ENCODE measurements at places on chromosomes 5 and 9.

GRCh38 chr9:131545003-131545785, at the start of gene PRRT1B:
Gene PRRT1B (plus strand): TSS chr9:131545523. CDS start chr9:131545616, 93 bp downstream.
- DNase-seq, result no peak

GRCh38 chr5:66967102-66967501, 229.5 kb downstream of the CD180 start:
- no peak for DNase-seq

DNA sequence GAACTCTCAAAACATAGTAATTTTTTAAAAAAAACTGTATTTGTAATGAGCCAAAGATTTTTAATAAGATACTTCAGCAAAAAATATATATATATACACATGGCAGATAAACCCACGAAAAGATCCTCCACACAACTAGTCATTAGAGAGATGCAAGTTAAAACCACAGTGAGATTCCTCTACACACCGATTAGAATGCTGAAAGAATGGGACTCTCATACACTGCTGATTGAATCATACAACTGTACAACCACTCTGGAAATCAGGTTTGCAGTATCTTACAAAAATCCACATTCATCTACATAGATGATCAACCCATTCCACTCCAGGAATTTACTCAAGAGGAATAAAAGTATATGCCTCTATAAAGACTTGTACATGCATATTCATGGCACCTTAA, 43.7 kb downstream of the RASEF start:
- DNase-seq, result no peak

DNA sequence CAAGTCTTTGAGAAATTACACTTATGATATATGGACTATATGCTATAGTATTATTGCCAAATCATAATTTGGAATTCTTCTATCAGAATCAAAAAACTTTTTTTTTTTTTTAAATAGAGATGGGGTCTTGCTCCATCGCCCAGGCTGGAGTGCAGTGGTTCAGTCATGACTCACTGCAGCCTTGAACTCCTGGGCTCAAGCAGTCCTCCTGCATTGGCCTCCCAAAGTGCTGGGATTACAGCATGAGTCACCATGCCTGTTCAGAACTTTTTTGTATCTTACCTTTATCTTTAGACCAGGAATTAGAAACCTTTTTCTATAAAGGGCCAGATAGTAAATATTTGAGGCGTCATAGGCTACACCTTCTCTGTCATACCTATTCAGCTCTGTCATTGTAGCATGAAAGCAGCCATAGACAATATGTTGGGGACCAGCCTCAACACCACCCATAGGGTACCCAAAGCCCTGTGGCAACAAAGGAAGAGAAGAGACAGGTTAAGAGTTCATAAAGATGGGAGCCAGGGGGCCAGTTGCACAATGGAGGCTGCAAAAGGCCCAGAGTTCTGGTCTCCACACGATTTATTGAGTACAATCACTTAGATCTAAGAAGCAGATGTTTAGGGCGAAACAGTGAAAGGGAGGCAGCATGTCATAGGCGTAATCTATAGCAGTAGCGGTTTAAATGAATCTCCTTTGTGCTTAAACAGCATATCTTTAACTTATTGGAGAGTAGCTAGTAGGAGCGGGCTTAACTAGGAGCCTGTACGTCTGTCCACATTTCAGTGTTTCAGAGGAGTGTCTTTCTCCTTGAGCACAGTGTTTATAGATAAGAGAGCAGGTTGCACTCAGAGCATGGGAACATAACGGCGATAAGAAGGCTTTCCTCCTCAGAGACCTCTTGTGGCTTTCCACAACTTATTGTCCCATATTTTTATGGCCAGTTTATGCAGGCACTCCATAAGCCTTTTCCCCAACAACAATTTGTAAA, 12.5 kb downstream of the ECM2 start:
- DNase-seq, result no peak

DNA sequence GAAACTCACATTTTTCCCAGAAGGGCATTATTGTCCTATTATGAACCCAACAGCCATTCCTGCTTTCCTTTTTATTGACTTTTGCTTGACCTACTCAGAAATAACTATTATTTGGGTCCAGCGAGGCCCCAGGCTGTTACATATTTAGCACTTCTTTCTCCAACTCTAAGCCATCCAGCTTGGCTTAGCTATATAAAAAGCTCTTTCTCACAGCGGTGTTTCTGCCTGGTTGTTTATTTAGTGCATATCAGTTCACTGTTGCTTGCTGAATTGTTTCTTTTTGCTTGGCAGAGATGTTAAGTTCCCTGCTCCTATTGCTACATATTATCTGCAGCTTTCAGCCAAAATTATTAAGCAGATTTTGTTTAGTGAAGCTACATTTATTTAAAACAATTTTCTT, 1156.8 kb upstream of the SEMA6A start:
- no peak for DNase-seq

DNA sequence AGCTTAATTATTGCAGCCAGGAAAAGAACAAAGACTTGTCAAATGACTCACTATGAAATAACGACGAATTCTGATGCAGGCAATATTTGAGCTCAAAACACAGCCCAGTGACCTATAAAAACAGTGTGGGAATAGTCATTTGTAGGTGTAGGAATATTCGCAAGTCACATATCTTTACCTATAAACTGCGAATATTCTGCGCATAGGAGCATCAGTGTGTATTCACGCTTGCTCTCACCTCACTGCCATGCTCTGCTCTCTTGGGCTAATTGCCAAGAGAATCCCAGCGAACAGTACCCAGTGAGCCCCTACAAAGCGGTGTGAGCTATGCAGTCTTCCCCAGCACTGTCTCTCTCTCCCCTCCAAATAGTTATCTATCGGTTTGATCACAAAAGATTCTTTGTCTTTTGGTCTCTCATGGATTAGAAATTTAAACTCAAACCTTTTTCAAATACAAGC, 74.2 kb downstream of the ST8SIA4 start:
- DNase-seq, result no peak

- DNase-seq, result no peak
Measured at GRCh38 chr5:100902440-100903038, 543 bp downstream of the ST8SIA4 start.
